ENCODE measurements at places on chromosomes 5 and 9.
A peak's percentile ranks its signal among the peaks of the same experiment; 100 is the strongest.

- no peak for DNase-seq
Measured at GRCh38 chr9:114363424-114363823, 24.4 kb downstream of the AKNA start.

- DNase-seq, result no peak
Measured at GRCh38 chr5:97162045-97162444, 19.6 kb upstream of the LIX1 start.

GRCh38 chr5:133675376-133676154 is 63.2 kb upstream of the FSTL4 start:
- no peak for DNase-seq

GRCh38 chr9:132584601-132585560 is 2.5 kb downstream of the BARHL1 start:
- DNase-seq, result no peak

GRCh38 chr5:159518371-159518770 is 188.1 kb upstream of the IL12B start:
- no peak for DNase-seq

GRCh38 chr5:135598691-135599395 is 20.1 kb upstream of the CXCL14 start:
- DNase-seq, result no peak

DNA sequence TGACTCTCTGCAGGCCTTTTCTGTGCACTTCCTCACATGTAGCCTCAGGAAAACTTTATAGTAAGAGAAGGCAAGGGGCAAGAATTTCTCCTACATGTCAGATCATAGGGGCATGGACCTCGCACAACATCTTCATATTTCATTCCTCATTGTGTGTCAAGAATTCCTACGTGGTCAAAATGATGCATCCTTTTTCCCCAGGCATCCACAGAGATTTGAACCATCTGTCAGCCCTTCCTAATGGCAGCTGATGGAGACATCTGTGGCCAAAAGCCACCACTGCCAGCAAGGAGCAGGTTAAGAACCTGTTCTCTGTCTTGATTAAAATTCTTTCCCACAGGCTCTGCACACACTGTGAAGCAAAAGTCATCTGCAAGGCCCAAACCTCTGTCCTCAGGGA is 42.5 kb downstream of the MFAP3 start:
- DNase-seq, result no peak

DNA sequence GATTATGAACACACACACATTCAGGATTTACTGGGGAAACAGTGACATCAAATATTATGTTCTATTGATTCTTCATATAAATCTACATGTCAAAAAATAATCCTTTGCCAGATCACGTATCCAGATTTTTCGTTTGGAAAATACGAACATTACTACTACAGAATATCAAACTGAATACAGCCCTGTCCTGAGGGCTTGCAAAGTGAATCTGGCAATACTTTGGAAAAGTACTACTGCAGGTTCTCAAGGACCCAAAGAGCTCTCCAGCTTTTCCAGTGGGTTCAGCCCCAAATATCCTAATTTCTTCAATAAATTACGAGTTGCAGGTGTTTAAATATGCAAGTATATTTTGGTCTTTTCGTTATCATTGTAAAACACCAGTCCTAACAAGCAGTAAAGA is 411 bp upstream of the NDUFS4 start:
- no peak for DNase-seq

DNA sequence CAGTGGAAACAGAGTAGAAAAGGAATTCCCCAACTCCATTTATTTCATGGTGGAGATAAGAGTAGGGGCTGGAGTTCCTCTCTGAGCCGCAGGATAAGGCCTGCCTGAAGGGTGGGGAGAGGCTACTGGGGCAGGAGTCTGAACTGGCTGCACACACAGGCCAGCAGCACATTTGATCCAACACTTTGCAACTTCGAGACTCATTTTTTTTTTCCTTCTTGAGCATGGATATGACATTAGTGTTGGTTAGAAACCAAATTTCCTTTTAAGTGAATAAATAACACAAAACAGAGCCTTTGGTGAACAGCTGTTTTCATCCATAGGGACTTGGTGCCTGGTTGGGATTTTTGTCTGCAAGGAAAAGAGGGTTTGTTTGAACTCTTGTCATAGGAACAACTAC is 76.6 kb downstream of the RALGPS1 start:
- no peak for DNase-seq

DNA sequence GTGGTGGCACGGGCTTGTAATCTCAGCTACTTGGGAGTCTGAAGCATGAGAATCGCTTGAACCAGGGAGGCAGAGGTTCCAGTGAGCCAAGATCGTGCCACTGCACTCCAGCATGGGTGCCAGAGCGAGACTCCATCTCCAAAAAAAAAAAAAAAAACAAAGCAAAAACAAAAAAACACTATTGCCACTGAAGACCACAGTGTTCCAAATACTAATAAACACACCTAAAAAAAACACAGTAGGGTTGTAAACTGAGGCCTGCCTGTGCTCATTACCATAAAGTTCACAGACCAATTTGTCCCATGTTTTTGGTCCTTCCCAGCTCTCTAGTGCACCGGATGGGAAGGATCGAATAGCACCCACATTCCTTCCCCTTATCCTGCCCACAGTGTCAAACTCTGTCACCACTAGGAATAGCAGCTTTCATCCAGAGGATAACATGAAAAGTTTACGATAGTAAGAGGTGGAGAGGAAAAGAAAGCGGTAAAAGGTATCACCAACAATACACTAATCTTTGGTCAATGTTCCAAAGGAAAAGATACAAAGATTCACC is 49.2 kb downstream of the MYO10 start:
- DNase-seq, result no peak

DNA sequence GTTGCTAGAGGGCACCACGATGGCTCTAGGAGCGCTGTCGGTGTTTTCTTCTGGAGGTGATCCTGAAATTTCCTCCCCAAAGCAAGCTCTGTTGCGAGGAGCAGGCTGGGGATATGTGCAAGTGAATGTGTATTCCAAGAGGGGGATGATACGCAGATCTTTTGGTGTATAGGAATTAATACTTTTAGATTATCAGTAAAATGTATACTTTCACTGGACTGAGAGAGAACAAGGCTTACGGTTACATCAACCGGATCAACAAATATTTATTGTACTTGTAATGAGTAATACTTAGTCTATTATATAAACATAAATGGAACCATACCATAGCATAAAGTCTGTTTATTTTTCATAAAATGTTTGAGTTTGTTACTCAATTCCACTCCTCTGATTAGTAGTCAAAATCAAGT is 632 bp upstream of the PRKAA1 start:
- DNase-seq, result no peak

DNA sequence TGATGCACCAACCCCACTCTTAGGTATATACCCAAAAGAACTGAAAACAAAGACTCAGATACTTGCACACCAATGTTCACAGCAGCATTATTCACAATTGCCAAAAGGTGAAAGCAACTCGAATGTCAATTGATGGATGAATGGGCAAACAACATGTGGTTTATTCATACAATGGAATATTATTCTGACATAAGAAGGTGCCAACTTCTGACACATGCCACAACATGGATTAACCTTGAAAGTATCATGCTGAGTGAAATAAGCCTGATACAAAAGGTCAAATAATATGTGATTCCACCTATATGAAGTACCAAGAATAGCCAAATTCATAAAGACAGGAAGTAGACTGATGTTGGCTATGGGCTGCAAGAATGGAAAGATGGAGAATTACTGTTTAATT is 35.0 kb downstream of the CTNND2 start:
- DNase-seq, result no peak

DNA sequence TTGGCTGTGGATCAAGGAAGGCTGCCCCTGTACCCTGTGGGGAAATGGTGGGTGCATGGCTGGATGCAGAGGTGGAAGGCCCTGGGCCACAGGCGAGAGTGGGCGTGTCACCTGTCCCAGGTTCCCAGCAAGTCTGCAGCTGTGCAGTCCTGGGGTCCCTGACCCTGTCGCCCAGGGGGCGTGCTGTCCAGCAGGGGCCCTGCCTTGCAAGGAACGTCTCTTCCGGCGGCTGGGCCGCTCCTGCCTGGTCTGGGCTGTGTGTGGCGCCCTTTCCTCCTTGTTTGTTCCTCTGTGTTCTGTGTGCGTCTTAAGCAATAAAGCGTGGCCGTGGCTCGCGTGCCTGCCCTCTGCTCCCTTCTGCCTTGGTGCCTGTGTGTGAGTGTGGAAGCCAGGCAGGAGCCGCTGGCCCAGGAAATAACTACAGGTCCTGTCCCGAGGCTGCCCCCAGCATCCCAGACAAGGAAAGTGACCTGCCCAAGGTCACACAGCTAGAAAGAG is 8.4 kb downstream of the SLC2A6 start:
- DNase-seq, result no peak

GRCh38 chr5:95385334-95385733 is 5.8 kb upstream of the FAM81B start:
- DNase-seq, result no peak

GRCh38 chr5:175378444-175379028 is 65.4 kb downstream of the DRD1 start:
- DNase-seq, result no peak

DNA sequence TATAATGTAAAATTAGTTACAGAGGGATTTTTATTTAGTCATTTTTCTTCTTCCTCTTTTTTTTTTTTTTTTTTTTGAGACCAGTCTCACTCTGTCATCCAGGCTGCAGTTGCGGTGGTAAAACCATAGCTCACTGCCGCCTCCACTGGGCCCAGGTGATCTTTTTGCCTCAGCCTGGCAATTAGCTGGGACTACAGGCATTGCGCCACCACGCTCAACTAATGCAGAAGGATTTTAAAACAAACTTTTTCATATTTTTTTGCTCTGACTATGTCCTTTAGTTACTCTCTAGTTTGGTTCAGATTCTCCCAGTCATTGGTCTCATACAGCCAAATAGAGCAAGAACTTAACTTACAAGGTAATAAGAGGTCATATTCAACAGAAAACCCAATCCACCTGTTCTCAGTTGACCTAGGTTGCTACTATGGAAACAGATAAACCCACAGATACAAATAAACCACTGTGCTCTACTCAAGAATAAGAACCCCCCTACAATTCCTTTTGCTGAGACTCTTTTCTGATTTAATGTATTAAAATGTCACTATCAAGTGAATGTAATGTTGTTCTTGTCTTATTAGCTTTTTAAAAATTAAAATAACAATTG is 50.1 kb upstream of the TTC39B start:
- peak; percentile 18 for DNase-seq

DNA sequence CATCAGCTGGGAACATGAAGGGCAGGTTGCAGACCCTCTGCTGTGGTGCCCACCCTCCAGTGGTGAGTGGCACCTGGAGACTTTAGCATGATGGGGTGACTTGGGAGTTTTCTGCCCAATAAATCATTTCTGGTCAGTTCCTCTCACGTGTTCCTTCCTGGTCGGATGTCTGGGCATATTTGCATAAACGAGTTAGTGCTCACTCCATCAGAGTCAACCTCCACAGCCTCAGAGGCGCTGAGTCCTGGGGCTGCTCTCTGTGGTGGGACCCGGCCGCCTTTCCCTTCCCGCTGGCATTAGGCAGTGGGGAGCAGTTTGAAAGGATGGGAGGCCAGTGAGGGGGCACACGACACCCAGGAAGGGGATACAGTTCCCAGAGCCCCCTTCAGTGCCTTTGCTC is 114.0 kb upstream of the FCN2 start:
- no peak for DNase-seq

DNA sequence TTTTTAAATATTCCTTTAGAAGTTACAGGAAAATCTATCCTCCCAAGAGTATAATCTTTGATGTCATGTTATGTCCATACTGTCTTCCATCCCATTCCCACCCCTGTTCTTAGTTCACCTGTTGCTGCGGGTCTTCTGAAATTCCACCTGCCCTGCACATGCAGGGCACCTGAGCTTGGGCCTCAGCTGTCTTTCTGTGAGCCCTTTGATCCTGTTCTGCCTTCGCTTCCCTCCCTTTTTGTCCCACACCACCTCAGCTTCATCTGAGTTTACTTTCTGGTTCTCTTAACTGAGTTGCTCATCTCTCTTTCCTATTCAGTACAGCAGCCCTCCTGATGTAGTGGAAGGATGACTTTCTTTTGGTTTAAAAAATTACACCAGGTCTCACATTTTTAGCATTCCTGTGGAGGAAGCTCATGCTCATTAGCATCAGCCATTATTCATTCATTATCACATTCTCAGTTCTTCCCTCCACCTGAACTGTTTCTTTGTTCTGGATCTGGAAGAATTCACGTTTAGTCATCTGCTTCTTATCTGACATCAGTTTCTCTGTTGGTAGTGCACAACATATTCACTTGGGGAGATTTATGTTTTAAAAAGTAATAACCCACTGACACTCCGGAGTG is 211.0 kb downstream of the ADCY2 start:
- DNase-seq, result no peak

DNA sequence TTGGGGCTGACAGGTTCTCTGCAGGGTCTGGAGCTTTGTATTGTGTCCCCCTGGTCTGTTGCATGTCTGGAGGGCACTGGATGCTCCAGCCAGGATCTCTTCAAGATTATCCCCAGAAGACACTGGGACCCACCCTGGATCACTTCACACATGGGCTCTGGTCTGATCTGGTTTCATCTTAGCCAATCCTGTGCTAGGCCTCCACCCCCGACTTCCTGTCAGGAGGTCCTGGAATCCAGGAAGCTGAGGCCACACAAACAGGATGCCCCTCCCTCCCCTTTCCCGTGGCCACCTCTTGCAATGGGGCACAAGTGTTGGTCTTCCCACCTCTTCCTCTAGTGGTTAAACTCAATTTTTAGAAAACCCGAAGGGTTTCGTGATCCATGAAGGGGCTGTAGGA is 242.6 kb upstream of the MVB12B start:
- no peak for DNase-seq

DNA sequence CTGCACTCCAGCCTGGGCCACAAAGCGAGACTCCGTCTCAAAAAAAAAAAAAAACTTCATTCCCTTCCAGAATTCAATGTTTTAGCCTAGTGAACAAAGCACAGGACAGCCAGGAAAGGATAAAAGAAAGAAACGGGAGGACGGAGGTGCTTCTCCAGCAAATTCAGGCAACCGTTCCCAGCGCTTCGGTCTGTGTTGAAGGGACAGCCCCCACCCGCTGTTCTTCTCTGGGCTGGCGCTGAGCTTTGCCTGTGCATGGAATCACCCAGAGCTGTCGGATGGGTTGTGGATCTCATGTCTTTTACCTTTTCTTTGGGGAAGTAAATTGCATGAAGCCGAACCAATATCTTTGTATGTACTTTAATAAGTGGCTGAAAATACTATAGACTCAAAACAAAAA is 248.4 kb upstream of the IRX2 start:
- DNase-seq, result no peak

- DNase-seq, result no peak
Measured at GRCh38 chr5:110251366-110251765, 475.1 kb downstream of the TMEM232 start.

- no peak for DNase-seq
Measured at GRCh38 chr9:100673249-100673648, 95.4 kb downstream of the CAVIN4 start.

- DNase-seq, result no peak
Measured at GRCh38 chr9:33778700-33779351, 16.5 kb upstream of the PRSS3 start.

DNA sequence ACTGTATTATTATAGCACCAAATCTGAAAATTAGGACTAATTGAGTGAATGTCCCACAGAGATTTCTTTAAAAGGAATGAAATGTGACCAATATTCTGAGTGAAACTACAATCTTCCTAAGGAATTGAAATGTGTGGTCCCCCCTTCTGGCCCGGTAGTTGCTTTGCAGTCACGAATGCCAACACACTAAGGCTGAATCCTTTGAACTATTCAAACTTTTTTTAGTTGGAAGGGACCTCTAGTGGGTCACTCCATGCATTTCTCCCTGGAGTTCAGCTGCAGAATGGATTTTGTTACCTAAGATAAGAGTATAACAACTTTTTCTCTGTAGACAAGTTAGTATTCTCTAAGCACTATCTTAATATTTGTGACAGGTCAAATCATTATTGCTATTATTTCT is 2.8 kb downstream of the CDH6 start:
- no peak for DNase-seq

GRCh38 chr9:96484521-96484931 is 34.6 kb downstream of the HABP4 start:
- no peak for DNase-seq
